Hematopoietic multipotent progenitor cell treated with erythropoietin and hydrocortisone succinate and interleukin-3 and kit ligand, for 8 days (in vitro differentiated cells): ENCODE measurements at places on chromosomes 2 and 18.

- no peak for DNase-seq
Observed at GRCh38 chr2:197273485-197273884, 37.1 kb downstream of the ANKRD44 start.

GRCh38 chr18:51890762-51891161 lies 449.2 kb upstream of the DCC start:
- DNase-seq, result no peak

- no peak for DNase-seq
Observed at GRCh38 chr2:196486146-196486545, 153.4 kb upstream of the CCDC150 start.

DNA sequence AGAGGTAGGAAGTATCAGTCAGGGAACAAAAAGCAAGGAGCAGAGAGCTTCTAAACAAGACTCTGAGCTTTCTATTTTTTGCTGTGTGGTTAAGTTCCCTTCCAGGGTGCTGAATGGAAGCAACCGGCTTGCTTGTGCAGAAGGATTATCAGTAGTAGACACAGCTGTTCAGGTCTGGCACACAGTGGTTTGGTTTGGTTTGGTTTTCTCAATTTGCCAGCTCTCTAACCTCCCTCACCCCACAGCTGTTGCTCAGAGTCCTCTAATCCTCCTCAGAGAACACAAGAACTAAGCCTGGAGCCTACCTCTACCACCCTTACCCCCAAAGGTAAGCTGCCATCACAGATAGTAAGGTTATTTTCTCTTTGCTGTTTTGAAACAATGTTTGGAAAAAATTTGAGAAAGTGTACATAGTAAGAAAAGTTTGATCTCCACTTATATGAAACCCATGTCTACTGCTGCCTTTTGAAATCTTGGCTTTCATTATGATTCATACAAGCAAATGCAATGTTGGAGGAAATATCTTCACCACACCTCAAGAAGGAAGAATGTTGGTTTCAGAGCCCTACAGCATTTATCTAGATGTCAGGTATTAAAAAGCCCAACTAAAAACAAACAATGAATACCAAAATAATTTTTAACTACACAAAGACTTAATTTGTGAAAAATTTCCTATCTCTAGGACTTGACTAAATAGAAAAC lies 255.3 kb downstream of the NR4A2 start:
- DNase-seq, result no peak

DNA sequence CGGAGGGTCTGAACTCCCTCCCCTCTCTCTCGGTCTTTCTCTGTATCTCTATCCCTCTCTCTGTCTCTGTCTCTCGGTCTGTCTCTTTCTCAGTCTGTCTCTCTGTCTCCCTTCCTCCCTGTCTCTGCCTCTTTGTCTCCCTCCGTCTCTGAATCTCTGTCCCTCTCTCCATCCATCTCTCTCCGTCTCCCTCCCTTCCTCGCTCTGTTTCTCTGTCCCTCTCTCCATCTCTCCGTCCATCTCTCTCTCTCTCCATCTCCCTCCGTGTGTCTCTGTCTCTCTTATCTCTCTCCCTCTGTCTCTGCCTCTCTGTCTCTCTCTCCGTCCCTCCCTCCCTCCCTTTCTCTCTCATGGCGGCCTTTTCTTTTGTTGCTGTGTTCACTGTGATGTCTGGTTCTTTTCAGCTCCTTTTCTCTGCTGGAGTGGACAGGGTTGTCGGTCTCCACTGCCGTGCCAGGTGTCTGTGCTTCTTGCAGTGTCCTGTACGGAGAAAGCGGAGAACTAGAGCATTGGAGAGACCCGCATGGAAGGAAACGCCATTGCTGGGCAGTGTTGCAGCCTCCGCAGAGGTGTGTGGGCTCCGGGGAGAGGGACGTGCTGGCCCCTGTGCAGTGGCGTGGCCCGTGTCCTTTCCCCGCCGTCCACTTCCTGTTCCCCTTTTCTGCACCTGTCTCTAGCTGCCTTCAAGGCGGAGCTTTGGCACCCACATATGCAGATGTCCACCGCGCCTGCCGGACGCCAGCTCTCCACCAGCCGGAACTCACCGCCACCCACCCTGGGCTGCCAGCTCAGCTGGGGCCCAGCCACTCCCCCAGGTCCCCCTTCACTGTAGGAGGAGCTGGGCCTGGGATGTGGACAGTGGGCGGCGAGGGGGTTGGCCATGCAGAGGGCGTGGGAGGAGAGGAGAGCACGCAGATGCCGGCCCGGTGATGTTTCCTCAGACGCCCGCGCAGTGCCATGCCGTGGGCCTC lies 113.1 kb downstream of the NFATC1 start:
- peak; percentile 63 for DNase-seq

- DNase-seq, result peak; percentile 61
Observed at GRCh38 chr2:111134055-111134454, 13.3 kb downstream of the BCL2L11 start.

DNA sequence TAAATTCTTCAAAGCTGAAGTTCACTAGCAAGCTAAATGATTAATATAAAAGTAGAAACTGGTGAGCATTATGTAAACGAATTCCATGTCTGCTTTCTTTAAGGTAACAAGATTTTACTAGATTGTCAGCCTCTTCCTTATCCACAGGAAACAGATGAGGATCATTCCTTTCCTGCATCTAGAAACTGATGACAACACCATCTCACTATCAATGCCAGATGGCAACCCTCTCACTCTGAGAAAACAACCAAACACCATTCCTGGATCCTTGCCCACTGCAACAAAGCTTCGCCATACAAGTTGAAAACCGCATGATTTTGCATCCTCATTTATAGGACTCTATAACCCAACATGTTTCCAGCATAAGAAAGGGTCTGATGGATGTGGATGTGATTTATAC lies 122.9 kb downstream of the ZNF521 start:
- peak; percentile 97 for DNase-seq

DNA sequence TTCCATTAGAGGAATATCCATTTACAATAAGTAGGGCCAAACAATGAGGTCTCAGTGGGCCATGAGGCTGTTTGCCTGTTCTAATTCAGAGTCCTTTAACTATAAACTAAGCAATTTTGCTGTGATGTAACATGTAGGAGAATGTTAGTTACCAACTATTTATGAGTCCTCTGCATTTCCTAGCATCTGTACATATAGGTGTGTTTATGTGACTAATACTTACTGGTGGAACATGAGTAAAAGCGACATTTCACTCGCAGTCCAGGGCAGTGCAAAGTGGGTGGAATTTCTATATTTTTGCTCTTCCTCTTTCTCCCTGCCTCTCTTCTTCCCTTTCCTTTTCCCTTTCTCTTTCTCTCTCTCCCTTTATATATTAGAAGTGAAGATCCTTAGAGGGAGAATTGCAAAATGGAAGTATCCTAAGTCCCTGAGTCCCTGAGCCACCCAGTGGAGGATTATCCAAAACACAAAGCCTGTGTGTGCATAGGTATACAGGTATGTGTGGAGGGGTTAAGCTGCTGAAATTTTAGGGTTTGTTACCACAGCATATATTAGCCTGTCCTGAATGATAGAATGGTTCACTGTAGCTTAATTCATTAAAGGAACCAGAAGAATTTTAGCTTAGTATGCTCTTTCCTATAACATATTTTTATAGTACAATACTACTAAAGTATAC lies 487.0 kb upstream of the FANCL start:
- DNase-seq, result no peak

- no peak for DNase-seq
Observed at GRCh38 chr18:8601277-8602032, 7.8 kb upstream of the RAB12 start.

- DNase-seq, result no peak
Observed at GRCh38 chr2:227219312-227220105, 55.1 kb downstream of the COL4A3 start.

DNA sequence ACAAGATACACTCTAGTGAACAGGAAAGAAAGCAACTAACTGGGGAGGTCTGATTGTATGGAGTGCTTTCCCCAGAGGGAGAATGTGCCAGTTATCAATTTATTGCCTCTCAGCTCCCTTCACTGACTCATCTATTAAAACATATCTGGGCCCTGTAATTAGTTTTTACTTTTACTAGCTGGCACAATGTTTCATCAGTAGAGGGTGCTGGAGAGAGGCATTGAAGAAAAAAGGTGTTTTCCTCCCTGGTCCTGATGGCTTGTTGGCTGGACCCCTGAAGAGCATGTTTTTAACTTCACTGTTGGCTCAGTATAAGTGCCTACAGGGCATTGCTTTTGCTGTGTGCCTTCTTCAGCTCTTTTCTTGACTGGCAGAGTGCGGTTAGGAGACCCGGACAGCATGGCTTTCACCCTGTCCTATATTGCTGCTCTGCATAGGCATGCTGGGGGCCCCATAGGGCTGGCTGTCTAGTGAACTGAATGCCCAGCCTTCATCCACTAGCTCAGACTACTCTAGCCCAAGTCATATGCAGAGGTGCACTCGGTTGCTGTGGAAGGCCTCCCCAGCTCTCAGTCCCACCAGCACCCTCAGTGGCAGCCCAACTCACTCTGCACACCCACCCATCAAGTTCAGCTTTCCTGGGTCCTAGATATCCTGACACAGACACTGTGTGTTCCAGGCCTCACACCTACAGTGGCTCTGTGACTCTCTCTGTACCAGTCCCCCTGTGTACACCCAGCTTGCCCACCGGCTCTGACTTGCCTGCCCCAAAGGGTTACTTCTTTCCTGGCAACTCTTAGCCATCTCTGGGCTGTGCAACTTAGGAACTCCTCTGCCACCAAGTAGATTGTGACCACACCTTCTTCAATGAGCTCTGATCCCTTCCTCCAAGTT lies 62.3 kb upstream of the ACYP2 start:
- DNase-seq, result peak; percentile 65

DNA sequence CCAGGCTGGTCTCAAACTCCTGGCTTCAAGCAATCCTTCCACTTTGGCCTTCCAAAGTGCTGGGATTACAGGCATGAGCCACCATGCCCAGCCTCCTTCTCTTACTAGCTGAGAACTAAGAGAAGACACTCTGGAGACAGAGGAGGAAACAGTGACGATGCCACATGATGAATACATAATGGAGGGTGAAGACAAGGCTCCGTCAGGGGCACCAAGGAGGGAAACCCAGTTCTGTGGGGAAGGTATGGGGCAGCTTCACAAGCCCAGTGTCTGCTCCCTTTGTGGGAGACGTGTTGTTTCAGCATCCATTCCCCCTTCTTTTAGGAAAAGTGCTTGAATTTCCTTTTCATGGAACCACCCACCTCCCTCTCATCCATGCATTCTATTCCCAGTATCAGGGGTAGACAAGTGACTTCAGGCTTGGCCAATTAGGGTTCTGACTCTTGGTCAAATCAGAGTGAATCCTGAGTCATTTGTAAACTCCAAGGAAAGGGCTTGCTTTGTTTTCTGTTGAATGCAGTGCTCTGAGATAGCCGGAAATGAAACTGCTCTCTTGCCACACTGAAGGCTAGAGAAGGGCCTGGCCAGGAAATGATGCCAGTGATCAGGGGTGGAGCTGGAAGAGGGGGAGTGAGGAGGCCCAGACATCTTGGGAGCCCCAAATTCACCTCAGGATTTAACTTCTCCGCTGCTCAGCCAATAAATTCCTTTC lies 23.7 kb downstream of the TMEM127 start:
- DNase-seq, result peak; percentile 55

- DNase-seq, result no peak
Observed at GRCh38 chr2:196502386-196502785, 137.1 kb upstream of the CCDC150 start.

DNA sequence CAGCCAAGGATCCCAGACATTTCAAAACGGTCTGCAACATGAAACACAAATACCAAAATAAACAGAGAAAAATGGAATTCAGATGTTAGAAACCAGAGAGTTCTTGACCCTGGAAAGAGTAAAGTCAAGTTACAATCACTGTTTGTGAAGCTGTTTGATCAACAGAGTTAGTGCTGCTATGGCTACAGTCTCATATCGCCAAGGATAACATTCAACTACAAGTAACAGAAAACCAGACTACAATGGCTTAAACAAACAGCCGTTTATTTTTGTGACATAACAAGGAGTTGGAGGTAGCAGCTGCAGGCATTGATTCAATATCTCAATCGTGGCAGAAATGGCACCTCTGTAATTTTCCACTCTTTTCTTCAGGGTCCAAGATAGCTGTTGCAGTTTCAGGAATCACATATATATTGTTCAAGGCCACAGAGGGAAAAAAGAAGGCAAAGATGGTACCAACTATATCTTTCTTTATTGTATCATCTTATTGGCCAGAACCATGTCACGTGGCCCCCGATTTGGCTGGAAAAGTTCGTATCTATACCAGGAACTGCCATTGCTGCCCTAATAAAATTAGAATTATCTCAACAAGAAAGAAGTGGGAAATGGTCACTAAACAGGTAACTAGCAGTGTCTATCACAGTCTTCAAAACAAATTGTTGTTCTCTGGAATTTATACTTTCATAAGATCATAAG lies 17.7 kb upstream of the HNRNPLL start:
- no peak for DNase-seq

DNA sequence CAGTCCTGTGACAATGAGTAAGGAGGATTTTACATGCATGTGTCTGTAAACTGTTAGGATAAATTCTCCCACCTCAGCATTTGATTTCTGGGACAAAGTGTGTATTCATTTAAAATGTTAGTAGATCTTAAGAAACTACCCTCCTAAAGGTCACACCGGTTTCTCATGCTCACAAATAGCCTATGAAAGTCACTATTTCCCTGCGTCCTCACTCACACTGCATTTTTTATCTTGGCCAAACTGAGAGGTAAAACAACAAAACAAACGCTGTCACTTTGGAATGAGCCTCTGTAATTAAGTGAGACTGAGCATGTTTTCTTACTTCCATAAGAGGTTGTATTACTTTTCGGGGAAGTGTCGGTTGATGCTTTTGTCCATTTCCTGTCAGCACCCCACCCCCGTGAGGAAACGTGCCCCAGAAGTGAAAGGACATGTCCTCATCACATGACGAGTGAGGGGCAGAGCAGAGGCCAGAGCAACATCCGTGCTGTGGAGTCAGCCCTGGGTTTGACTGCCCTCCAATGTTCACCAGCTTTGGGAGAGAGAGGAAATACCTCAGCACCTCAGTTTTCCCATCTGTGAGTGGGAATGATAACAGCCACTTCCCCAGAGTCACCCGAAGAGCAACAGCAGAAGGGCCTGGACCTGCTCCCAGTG lies 3.1 kb downstream of the GYPC start:
- peak; percentile 89 for DNase-seq

GRCh38 chr2:135948642-135949355 lies 36.6 kb downstream of the DARS1 start:
- DNase-seq, result no peak

DNA sequence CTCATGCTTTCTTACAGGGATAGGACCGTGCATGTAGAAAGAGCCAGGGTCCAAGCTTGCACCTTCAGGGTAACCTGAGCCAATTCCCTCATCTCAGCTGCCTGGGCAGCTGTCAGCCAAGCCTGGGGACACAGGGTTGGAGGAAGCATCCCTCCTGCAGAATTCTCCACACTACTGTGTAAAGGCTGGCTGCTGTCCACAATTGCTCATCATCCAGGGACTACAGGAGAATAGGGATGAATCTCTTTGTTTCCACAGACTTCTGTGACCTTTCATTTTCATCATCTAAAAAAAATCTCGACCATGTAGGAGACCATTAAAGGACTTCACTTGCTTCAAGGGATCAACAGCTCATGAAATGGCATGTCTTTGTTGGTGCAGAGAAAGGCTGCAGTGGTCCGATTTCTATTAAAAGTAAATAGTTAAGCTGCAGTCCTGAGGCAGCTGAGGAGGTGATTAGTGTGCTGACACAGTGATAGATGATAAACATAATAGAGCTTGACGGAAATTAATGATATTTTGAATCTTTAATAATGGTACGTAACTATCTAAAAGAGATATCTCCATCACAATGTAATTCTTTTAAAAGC lies 74.4 kb upstream of the COPS8 start:
- DNase-seq, result no peak
